ENCODE measurements at places on chromosomes 5 and 9. TPM values are rescaled to one million over a fixed set of nuclear protein-coding genes. Genes with fewer than 3 reads are reported as not detected.

The SLC6A19 gene
- not detected for total RNA-seq

The PCDHGA10 gene
- 5.3 TPM for total RNA-seq

The PCDHA9 gene
- total RNA-seq, result not detected

The FAM174A gene
- total RNA-seq, result 15.0 TPM

The SLC1A3 gene
- 105 TPM for total RNA-seq

The SPATA31A3 gene
- not detected for total RNA-seq

The LCP2 gene
- 7.1 TPM for total RNA-seq

The SHB gene
- total RNA-seq, result 15.9 TPM

The NFIB gene
- total RNA-seq, result 110 TPM

The OLFML2A gene
- total RNA-seq, result 38.0 TPM

The DNAJC21 gene
- 54.8 TPM for total RNA-seq

The CSNK1A1 gene
- total RNA-seq, result 214 TPM

The OBP2B gene
- not detected for total RNA-seq

The TOMM5 gene
- total RNA-seq, result 60.7 TPM

The STK32A gene
- total RNA-seq, result 0.50 TPM

The PCDHGA2 gene
- 6.0 TPM for total RNA-seq

The NTNG2 gene
- 1.9 TPM for total RNA-seq

The LRRC70 gene
- total RNA-seq, result 1.4 TPM

The PCDHGA9 gene
- total RNA-seq, result 4.5 TPM

The RXRA gene
- total RNA-seq, result 90.8 TPM

The OR1J2 gene
- not detected for total RNA-seq

The HSPB3 gene
- total RNA-seq, result 492 TPM

The NEUROG1 gene
- not detected for total RNA-seq

The DCAF12 gene
- total RNA-seq, result 17.3 TPM

The TMC1 gene
- not detected for total RNA-seq

The RELL2 gene
- 0.55 TPM for total RNA-seq
